Eye (tissue), 1 donor: ENCODE measurements at places on chromosomes 3 and 15.

DNA sequence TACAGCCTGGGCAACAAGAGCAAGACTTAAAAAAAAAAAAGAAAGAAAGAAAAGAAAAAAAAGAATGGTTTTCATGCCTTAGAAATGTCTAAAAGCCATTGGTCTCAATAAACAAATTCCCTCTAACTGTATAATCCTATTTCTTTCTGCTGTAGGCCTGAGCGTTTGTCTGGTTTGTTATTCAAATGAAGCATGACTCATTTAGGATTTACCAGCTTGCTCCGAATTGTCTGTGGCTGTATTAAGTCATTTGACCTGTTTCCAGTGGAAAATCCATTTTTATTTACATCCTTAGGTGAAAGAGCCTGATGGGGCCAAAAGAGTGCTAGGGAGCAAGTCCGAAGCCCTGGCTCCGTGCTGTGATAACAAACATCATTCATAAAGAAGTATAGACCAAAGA is 73.8 kb downstream of the BDH1 start:
- no peak for DNase-seq

DNA sequence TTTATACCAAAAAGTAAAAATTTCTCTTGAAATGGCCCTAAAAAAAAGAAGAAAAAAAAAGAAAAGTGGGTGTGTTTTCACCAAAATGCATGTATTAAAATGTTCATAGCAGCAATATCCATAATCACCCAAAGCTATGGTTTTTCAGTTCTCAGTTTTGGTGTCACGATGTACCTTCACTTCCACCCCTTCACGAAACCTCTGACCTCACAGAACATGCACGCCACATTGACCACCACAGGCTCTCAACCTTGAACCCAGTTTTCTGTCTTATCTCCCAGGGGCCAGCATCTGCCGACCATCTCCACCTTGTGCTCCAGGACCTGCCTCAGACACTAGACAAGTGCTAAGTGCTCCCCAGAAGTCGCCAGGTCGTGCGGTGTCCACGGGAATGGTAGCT is 30.4 kb downstream of the COLQ start:
- DNase-seq: no peak

GRCh38 chr15:62417439-62417838 is 252.4 kb upstream of the C2CD4B start:
- DNase-seq: no peak

DNA sequence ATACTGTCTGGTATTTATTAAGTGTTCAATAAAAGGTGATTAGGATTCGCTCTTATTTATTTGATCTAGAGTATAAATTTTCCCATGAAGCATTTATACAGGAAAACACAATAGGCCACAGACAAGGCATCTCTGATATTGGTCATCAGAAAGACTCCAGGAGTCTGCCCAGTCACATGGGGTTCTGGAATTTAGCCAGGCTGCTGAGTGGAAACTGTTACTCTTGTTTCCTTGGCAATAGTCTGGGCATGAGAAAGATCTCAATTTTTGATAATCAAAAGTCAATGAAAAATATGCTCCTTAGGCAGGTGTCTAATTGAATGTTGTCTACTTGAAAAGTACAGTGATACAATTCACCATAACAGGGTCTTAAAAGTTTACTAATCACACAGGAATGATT is 161.2 kb downstream of the FRMD5 start:
- no peak for DNase-seq

DNA sequence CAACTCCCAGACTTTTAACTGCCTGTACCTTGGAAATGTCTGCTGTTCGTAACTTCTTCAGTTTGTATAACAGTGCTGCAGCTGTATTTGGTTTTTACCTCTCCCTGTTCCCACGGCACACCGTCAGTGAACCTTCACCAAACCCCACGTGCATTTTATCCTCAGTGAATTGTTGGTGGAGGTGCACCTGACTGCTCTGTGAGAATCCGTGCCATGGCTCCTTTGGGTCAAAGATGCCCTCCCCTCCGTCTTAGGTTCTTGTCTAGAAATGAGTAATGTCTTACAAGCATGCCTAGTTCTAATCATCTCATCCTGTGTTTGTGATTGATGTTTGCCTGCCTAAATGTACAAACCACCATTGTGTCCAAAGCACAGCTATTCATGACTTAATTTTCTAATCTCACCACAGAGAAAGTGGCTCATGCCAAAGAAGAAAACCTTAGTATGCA is 28.2 kb downstream of the TPM1 start:
- DNase-seq: no peak

DNA sequence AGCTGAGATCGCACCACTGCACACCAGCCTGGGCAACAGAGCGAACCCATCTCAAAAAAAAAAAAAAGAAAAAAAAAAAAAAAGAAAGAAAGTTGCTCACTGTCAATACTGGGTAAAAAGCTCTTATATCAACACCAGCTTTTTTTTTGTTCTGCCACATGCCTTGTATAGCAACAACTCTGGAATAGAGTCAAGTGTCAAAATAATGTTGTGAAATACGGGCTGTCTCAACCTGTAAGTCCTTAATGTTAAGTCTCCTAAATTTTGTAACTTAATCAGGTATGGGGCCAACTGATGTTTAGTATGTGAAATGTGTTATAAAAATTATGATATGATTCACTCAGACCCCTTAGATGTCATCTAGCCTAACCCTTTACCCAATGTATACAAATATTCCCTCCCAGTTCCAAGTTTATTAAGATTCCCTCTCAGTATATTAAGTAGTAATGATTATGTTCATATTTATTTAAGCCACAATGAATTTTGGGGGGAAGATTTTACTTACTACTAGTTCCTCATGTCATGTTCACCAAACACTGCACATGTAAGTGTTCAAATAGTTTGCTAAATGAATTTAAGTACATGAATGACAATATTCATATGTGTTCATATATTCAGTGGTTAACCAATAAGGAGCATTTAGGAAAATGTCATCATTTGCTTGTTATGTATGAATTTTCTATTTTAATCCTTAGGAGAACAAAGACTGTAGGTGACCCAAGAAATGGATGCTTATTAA is 52.2 kb downstream of the GPR160 start:
- no peak for DNase-seq

GRCh38 chr3:12659316-12660015 is 4.5 kb downstream of the RAF1 start:
- no peak for DNase-seq

GRCh38 chr15:101641894-101642293 is 10.3 kb downstream of the TM2D3 start:
- peak; percentile 31 for DNase-seq

- peak; percentile 73 for DNase-seq
Observed at GRCh38 chr3:157958457-157958856, 147.8 kb downstream of the SHOX2 start.

GRCh38 chr3:183233966-183234365 is 19.1 kb upstream of the B3GNT5 start:
- DNase-seq: no peak

GRCh38 chr3:195908694-195909581 is 587 bp upstream of the TNK2 start:
- peak; percentile 71 for DNase-seq

DNA sequence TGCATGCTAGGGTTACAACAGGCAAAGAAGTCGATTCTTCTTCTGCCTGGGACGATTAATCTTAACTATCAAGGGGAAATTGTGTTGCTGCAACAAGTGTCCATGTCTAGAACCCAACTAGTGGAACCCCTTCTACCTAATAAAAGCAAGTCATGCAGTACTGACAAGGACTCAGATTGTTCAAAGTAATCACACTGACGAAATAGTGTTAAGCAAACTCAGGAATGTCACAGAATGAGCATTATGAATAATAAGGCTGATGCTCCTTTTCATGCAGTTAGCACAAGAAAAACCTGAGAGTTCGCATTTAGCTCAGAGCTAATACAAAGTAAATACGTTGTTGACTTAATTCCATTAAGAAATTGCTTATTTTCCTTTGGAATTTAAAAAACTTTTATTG is 47.5 kb upstream of the TRIM42 start:
- DNase-seq: no peak

- DNase-seq: no peak
Observed at GRCh38 chr3:196650740-196651311, 11.3 kb downstream of the NRROS start.

DNA sequence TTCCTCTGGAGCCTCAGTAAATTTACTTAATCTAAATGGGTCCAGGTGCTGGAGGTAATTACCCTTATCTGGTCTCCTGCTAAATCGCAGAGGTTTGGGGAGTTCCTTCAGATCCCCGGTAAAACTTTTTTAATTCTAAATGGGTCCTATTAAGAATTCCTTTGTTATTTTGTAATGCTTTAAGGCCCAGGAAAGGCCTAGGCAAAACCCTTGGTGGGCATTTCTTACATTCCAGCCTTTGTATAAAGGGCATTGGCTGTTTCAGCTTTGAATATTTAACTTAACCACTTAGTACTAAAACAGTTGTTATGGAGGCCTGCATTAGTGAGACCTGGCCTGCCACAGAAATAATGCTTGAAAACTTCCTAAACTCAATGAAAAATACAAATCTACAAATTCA is 14.9 kb upstream of the ZNF662 start:
- no peak for DNase-seq

DNA sequence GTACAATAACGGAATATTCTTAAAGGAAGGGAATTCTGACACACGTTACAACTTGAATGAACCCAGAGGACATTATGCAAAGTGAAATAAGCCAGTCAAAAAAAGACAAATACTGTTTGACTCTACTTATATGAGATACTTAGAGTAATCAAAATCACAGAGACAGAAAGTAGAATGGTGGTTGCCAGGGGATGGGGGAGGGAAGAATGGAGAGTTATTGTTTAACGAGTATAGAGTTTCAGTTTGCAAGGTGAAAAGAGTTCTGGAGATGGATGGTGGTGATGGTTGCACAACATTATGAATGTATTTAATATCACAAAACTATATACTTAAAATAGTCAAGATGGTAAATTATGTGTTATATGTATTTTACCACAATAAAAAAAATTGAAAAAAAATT is 112.9 kb upstream of the ARHGEF3 start:
- no peak for DNase-seq

DNA sequence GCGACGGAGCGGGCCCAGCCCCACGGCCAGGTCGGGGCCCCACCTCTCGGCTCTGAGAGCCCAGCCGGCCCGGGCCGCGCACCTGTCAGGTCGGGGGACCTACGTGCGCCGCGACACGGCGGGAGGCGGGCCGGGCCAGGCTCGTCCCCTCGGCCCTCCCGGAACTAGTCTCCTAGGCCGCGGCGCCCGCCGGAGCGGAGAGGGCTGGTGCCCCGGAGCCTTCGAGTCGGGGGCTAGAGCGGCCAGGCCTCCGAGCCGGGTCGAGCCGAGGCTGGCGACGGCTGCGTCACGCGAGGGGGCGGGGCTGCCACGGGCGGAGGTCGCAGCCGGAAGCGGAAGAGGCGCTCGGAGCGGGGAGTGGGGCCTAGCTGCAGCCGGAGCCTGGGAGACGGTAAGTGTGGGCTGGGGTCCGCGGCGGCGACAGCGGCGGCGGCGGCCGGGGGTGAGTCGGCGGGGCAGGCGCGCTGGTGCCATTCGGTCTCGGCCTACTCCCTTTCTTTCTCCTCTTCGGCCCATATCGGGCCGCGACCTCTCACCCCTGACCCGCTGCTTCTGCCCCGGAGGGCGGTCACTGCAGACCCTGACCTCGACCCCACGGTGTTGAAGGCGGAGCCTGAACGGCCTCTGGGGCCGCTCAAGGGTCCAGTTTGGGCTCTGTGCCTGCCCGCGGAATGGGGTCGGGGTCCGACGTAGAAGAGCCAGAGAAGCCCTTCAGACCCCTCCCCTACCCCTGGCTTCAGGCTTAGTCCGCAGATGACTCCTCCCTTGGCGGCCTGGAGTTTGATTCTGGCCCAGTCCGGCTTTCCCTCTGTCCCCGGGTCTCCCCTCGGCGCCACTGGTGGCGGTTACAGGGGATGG is at the start of gene CLK3:
Gene CLK3, plus strand, starts transcription at position 329 of the 858 bp plus-strand sequence. CDS start 3,361 bp downstream, outside the sequence.
- DNase-seq: peak; percentile 98

- no peak for DNase-seq
Observed at GRCh38 chr3:110789315-110789714, 282.3 kb upstream of the NECTIN3 start.

DNA sequence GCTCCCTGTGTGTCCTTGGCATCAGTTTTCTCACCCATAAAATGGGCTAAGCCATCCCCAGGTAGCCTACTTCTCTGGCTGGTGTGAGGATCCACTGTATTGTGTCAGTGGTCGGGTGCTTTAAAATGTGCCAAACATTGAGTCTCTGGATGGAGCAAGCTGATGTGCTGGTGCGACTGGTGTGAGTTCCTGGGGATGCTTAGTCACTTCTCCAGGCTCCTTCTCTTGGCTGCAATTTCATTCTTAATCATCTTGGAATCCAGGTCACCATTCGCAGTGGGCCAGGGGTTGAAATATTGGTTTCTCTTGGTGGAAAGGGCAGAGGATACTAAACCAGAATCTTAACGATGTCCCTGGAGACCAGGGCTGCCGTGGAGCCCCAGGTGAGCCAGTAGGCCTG is 29.3 kb downstream of the SCN5A start:
- no peak for DNase-seq

- peak; percentile 75 for DNase-seq
Observed at GRCh38 chr15:99486371-99487336, 79.1 kb upstream of the MEF2A start.

- no peak for DNase-seq
Observed at GRCh38 chr3:5666455-5666854, 478.9 kb downstream of the EDEM1 start.

DNA sequence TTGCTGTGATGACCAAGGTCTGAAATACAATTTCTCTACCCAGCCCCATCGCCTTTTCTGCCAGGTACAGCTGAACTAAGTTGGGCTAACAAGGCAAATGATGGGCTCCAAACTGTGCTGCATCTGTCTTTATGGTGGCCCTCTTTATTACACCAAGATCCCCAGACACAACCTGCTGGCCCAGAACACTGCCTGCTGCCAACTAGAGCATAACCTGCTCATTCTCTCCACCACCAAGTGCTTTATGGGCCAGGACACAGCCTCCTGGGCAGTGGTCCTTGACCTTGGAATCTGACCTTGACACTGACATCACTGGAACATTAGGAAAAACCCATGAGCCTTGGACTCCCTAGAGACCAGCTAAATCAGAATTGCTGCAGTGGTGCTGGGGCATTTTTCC is 3.3 kb downstream of the LINS1 start:
- DNase-seq: no peak

DNA sequence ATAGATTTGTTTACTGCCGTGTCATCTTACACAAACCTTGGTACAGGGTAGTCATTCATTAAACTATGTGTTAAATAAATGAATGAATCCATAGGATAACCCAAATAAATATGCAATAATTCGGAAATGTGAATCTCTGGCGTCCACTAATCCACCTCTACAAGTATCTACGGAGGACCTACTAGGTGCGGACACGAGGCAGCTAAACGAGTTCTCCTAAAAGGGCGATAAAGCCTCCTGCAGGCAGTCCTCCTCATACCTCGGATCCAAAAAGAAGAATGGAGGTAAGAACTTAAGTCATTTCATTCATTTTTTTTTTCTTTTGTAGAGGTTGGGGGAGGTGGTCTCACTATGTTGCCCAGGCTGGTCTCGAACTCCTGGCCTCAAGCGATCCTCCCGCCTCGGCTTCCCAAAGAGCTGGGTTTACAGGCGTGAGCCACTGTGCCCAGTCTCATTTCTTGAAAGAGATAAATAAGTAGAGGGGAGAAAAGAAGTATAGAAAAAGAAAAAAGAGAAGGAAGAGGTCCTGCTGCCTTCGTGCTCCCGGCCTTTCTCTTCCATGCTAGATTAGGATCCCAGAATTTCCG is 706 bp upstream of the RPL35A start:
- no peak for DNase-seq

GRCh38 chr3:142861926-142862325 is 27.0 kb downstream of the PCOLCE2 start:
- DNase-seq: no peak
